Foreskin keratinocyte (primary cell): ENCODE measurements at places on chromosomes 2 and 18.

DNA sequence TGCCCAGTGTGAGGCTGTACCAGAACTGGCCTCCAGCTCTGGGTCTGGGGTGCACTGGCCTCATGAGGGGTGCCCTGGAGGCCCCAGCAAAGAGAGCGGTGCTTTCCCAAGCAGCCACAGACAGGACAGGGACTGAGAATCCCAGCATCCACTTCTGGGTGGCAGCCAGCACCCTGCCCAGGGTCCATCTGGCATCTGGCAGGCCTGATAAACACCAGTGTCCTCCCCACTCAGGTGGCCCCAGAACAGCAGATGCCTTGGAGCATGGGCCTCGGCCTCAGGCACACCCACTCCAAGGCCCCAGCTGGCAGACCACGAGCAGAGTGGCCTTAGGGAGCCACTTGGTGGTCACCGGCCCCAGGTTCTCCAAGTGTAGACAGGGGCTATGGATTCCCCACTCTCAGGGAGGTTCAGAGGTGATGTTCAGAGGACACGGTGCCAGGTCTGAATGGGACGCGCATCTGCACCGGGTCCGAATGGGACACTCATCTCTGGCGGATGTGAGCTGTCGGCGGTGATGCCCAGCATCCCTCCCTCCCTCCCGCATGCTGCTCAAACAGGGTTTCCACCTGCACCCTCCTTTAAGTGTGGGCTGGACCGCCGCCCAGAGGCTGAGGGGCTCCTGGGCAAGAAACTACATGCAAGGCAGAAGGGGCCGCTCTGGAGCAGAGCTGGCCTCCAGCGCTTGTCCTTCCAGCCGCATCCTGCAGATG is 82.2 kb upstream of the GPC1 start:
- DNase-seq = peak; percentile 18

GRCh38 chr2:238689871-238690389 is 158.0 kb upstream of the TWIST2 start:
- no peak for DNase-seq

GRCh38 chr2:111238296-111238695 is 117.6 kb downstream of the BCL2L11 start:
- no peak for DNase-seq

GRCh38 chr2:64840426-64840881 is 148.7 kb upstream of the SLC1A4 start:
- DNase-seq = no peak

- no peak for DNase-seq
Observed at GRCh38 chr2:159944874-159945273, 117.5 kb downstream of the PLA2R1 start.

GRCh38 chr18:3283253-3283863 is 21.4 kb downstream of the MYL12B start:
- no peak for DNase-seq

DNA sequence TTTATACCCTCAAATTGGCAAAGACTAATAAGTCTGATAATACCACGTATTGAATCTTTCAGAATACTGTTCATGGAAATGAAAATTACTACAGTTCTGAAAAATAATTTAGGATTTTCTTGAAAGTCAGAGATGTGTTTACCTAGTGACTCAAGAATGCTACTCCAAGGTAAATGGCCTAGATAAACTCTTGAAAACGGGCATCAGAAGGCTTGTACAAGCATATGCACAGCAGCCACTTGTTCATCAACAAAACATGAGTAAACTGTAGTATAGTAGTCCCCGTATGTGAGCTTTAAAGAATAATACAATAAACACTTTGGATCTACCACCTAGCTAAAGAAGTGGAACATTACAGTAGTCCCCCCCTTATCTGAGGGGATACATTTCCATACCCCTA is 157.5 kb downstream of the THADA start:
- DNase-seq = no peak

DNA sequence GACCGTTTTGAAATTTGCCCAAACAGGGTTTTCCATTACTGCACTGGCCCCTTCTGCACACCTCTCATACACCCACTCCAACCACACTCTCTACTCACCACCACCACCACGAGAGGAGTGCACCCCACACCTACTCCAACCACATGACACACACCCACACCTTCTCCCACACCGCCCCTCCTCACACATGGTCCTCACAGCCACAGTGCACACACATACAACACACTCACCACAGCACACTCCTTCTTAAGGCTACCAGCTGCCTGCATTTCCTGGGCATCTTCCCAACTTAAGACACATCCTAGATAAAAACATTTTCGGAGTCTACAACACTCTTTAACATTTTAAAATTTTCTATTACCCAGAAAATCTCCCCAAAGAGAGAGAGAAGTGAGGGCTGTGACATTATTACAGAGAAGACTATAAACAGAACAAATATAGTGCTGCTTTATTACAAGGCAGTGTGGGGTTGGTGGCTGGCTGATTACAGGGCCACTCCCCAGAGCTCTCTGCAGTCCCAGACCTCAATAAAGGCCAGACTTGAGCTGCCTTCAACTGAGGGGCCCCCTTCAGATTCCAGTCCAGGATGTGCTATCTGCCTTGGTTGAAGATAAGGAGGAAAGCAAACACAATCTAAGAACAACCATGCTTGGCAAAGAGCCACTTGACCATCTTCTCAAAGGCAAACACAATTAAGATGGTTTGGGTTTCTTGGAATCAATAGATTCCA is 36.1 kb downstream of the NHEJ1 start:
- DNase-seq = no peak

GRCh38 chr2:192465141-192465540 is 270.4 kb upstream of the TMEFF2 start:
- no peak for DNase-seq

DNA sequence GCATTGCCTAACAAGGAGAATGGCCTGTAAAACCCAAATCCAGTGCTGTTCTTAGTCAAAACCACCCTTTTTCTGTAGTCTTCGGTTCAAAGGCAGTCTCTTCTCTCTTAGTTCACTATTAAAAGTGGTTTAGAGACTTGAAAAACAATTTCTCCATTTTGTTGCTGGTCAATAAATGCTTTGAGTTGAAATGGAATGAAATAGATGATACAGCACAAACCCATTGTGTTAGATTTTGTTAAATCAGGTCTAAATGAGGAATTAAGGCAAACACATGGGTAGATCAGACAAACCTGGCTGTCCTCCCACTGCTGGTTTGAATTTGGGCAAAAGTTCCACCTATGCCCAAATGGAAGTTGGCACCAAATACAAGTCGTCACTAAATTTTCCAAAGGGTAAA is 150.1 kb upstream of the SERTAD2 start:
- DNase-seq = no peak

DNA sequence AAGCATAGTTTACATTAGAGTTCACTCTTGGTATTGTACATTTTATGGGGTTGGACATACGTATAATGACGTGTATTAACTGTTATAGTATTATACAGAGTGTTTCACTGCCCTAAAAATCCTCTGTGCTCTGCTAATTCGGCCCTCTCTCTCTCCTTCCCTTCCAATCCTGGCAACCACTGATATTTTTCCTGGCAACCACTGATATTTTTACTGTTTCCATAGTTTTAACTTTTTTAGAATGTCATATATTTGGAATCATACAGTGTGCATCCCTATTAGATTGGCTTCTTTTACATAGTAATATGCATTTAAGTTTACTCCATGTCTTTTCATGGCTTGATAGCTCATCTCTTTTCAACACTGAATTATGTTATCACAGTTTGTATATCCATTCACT is 526.7 kb downstream of the RIT2 start:
- DNase-seq = no peak

GRCh38 chr2:43105586-43106558 is 120.5 kb downstream of the ZFP36L2 start:
- DNase-seq = peak; percentile 61

- no peak for DNase-seq
Observed at GRCh38 chr18:21851327-21851961, 110.9 kb downstream of the MIB1 start.

GRCh38 chr2:12300927-12301326 is 415.8 kb upstream of the TRIB2 start:
- no peak for DNase-seq

GRCh38 chr2:224884188-224884587 is 158.1 kb downstream of the DOCK10 start:
- DNase-seq = no peak
